ENCODE measurements at places on chromosomes 1 and 21.
A peak's percentile ranks its signal among the peaks of the same experiment; 100 is the strongest.

GRCh38 chr1:29643281-29643680 is 407.0 kb downstream of the PTPRU start:
- no peak for DNase-seq

- no peak for DNase-seq
Measured at GRCh38 chr1:117017648-117018047, 16.1 kb downstream of the CD101 start.

- DNase-seq, result no peak
Measured at GRCh38 chr1:153624965-153625611, 2.2 kb downstream of the S100A13 start.

DNA sequence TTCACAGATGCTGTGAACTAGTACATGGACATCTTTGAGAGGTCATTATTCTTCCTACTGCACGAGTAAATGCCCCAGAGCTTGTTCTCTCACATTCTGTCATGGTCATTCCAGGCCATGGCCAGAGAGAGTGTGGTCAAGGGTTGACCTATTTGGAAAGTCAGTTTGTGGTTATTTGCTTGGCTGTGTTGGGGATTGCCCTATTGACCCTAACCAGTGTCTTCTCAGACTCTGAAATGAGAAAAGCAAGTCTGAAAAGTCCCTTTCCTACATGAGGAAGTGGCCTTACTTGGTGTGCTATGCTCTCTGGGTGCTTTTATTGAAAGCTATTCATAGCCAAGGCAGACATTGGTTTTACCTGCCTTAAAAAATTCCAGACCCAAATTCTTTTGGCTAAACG is 26.6 kb downstream of the CLIC6 start:
- DNase-seq, result no peak

DNA sequence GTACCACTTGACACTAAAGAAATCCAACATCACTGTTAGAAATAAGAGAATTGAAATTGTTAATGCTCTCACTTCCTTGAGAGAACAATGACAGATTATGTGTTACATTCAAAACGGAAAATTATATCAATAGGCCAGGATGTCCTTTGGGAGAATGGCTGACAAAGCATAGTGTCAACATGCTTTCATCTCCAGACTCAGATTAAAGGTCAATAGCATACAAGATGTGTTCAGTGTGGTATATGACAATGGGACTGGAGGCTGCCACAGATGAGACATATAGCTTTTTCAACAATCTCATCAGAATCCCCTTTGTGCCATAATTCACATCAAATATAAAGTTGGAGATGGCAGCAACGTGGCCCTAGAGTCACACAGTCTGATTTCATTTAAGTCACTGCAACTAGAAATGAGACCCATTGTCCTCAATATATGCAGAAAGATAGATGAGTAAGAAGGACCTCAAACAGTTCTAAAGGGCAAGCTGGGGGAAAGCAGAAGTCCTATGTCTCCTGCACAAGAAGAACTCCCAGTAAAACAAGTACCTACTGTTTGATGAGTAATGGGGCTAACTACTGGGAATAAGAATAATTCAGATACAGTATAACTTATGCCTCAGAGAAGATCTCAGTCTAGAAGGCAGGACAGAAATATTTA is 327.9 kb downstream of the TTLL7 start:
- DNase-seq, result no peak

DNA sequence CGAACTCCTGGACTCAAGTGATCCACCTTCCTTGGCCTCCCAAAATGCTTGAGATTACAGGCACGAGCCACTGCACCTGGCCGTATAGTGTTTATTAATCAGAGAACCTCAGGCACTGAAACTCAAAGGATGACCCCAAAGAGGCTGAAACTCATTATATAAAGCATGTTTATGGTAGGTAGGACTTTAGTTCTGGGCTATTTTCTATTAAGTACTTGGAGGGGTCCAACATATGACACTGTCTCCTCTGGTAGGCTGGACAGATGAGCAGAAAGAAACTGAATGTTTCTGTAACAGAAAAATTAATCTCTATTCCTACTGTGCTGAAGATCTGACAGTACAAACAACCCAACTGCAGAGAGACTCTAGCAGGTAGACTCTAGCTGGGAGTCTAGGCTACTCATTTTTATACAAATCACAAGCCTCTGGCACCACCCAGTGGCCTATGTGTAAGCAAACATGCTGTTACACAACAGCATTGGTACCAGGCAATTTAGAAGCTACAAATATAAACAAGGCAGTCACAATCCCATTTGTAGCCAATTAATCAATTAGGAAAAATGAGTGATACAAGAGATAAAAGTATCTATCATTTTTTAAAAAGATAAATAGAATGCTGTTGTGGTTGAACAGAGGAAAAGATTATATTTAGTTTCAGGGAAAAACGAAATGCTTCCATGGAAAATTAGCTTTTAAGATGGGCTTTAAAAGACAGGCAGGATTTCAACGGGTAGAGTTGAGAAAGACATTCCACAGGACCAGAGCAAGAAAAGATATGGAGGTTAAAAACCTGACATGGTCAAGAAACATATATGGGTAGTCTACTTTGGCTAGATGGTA is 10.4 kb downstream of the DCAF8 start:
- DNase-seq, result peak; percentile 25

DNA sequence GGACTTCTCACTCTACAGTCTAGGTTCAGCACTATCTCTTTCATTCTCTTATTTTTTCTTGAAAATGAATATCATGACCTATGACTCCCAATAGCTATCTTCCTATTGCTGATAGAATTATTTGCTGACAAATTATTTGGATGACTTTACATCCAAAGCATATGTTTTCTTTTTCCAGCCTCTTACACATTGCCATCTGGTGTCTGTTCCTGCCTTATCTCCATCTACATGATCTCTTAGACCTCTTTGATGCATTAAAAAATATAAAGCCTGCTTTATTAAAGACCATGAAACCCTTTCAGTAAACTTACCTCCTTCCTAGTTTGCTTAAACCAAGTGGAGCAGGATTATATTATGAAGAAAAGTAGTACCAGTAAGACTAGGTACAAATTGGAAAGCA is 700.9 kb upstream of the CXADR start:
- no peak for DNase-seq

- peak; percentile 86 for DNase-seq
Measured at GRCh38 chr1:167136191-167136614, 42.3 kb downstream of the STYXL2 start.

GRCh38 chr1:46520063-46520911 is 30.7 kb downstream of the DMBX1 start:
- no peak for DNase-seq

DNA sequence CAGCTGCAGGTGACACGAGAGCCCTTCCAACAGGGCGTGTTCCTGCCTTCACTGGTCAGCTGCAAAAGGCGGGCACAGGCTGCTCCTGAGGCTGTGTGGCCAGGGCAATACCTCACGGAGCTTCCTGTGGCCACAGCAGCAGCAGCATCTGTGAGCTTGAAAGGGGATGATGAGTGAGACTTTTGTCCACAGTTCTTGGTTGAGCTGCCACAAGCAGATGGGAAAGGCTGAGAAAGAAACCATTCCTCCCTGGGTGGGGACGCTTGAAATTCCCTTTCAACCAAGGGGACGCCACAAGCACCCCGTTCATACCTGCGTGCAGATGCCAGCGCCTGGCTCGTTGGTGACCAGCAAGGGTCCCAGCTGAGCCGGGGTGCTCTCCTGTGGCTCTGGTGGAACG is 37.6 kb downstream of the B3GALT5 start:
- no peak for DNase-seq

- no peak for DNase-seq
Measured at GRCh38 chr1:103958699-103959098, 209.0 kb downstream of the AMY1C start.
